Sigmoid colon (tissue), 7 donors: ENCODE measurements at places on chromosomes 6 and 20.

- H3K4me1 ChIP-seq, result no peaks in the 10 kb centered on the region
- H3K36me3 ChIP-seq, result peaks cover 36% of the 10 kb centered on the region
- no peak overlapping the region for H3K4me3 ChIP-seq
- DNase-seq, result no peak
Measured at GRCh38 chr20:34754611-34755010, 50.5 kb downstream of the TP53INP2 start.

DNA sequence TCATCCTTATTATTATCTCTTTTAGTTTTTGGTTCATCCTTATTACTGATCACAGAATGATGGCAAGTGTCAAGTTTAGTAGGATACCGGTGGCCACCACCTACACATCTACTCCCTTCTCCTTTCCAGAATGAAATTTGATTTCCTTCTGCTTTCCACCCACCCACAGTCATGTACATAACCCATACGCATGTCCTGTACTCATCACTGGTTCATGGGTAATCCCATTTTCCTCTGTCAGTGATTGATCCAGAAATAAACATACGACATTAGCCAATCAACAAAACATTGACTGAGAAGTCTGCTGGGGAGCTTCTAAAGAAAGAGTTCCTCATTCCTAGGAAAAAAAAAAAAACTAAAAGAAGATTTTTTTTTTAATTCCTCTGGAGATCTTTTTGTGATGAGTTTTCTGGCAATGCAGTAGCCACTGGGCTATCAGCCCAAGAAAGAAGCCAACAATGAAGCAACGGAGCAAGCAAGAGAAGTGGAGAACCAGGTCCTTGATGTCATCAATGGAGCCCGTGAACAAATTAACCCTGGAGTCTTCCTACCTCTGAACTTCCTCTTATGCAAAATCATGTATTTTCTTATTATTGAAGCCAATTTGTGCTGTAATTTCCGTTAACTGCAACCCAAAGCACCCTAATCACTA, 127.8 kb downstream of the TASP1 start:
- H3K36me3 ChIP-seq, result no peaks in the 10 kb centered on the region
- peak; percentile 71 for DNase-seq
- no peak overlapping the region for H3K4me3 ChIP-seq
- no peak overlapping the region for H3K27ac ChIP-seq
- no peaks in the 10 kb centered on the region for H3K27me3 ChIP-seq

DNA sequence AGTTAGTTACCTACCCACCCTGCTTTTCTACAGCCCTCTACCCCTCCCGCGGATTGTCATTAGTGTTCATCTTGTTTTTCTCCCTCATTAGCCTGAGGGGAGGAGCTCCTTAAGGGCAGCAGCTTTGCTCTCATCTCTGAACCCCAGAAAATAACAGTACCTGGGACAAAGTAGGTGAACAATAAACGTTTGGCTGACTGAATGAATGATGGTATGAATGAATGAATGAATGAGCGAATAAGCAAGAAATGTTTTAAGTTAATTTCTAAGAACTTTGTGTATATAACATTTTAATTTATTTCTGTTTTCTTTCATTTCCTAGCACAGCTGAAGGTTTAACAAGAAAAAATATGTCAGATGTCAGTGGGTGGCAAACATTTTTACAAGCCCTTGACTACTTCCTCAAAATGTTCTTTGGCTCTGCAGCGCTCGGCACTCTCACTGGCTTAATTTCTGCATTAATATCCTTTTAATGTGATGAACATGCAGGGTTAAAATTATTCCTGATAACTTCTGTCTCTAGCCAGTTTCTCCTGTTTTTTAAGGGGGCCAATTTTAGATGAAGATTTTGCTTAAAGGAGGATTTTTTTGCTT, 50.1 kb downstream of the SLC9A8 start:
- H3K36me3 ChIP-seq, result no peaks in the 10 kb centered on the region
- H3K4me1 ChIP-seq, result no peaks in the 10 kb centered on the region
- no peaks in the 10 kb centered on the region for H3K27me3 ChIP-seq
- no peak overlapping the region for H3K27ac ChIP-seq
- H3K4me3 ChIP-seq, result no peak overlapping the region

DNA sequence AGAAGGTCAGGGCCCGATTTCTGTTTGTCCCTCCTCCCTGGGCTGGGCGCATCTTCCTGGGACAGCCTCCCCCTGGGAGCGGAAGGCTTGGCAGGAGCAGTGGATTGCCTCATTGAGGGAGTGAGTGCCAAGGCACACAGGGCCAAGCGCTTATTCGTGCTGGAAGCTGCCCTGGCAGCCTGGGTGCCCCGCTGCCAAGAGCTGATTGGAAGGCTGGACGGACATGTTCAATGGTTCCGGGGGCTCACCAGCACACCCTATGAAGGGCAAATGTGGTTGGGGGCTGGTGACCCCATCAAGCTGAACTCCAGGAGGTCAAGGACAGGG, 10.3 kb upstream of the ZNF831 start:
- H3K27ac ChIP-seq, result no peak overlapping the region
- no peaks in the 10 kb centered on the region for H3K27me3 ChIP-seq
- H3K4me1 ChIP-seq, result no peaks in the 10 kb centered on the region
- DNase-seq, result peak; percentile 70

- no peak overlapping the region for H3K27ac ChIP-seq
- DNase-seq, result no peak
- peaks cover 40% of the 10 kb centered on the region for H3K27me3 ChIP-seq
- H3K4me3 ChIP-seq, result peak overlapping the region; percentile 25
Measured at GRCh38 chr6:108113557-108114519, 39.3 kb upstream of the OSTM1 start.

- H3K27ac ChIP-seq, result no peak overlapping the region
- no peak overlapping the region for H3K4me3 ChIP-seq
- DNase-seq, result peak; percentile 86
- H3K36me3 ChIP-seq, result peaks cover 16% of the 10 kb centered on the region
- peaks cover 37% of the 10 kb centered on the region for H3K4me1 ChIP-seq
Measured at GRCh38 chr6:33768644-33769120, 20.2 kb downstream of the LEMD2 start.
